IPS-NIHi11 (cell line): ENCODE measurements at places on chromosomes 3 and 15.

GRCh38 chr15:67175643-67176071 lies 78.8 kb downstream of the AAGAB start:
- DNase-seq = no peak

GRCh38 chr3:101377209-101377608 lies 56.8 kb upstream of the IMPG2 start:
- no peak for DNase-seq

- no peak for DNase-seq
Observed at GRCh38 chr3:179179979-179180759, 32.0 kb downstream of the PIK3CA start.

- DNase-seq = no peak
Observed at GRCh38 chr3:147411238-147411814, 2.2 kb downstream of the ZIC1 start.
